H1 (cell line): ENCODE measurements at places on chromosomes 5 and 9. TPM values are rescaled to one million over a fixed set of nuclear protein-coding genes. Genes with fewer than 3 reads are reported as not detected.

- DNase-seq: no peak
Measured at GRCh38 chr9:35835216-35835632, 6.2 kb downstream of the TMEM8B start.

DNA sequence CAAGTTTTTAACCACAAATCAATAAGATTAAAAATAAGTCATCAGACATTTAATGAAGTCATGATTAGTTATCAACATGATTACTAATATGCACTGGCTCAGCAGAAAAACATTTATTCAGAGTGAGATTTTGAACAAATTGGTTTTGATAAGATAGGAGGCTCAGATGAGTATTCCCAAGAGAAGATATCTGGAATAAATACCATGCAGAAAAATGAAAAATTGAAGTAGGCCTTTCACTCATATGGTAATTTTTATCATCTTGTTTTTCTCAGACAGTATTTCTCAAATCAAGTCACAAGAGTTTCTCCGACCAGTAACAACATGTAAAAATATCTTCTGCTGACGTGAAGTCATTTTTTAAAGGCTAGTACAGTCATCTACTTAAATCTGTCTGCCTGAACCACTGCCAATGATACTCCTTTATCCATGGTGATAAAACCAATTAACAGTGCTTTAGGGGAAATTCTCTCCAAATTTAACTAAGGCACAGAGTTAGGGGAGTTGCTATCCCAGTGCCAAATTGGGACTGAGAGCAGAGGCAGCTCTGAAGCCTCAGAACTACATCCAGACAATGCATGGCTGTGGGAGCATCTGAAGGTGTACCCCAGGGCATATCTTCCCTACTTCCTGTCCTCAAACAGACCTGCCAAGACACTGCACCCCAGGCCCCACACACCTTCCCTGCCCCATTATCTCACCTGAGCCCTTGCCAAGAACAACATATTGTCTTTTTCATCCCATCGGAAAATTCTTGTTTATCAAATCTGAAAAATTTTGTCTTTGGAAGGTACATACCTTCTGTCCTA is 105.5 kb upstream of the TSLP start:
- DNase-seq: no peak

The PCDHGA5 gene
- total RNA-seq: 1.0 and 1.3 TPM in 2 replicates

The GOLPH3 gene
- 86.1 and 93.6 TPM in 2 replicates for total RNA-seq

The HK3 gene
- total RNA-seq: not detected in 2 replicates
